ENCODE measurements at places on chromosomes 3 and 15.

DNA sequence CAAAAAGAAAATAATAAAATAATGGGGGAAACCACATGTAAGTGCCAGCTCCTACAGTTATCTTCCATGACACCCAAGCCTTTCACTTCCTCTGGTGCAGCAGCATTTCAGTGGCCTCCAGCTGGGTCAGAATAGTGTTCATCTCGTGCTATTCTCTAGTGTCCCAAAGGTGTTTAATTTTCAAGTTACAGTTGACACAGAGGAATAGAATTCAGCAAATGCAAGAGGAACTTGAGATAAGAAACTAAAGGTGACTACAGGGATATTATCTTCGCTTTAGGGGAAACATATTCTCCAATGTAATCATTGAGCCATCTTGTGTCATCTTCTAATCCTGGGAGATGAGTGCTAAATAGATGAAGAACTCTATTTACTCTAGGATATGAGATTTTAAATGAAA, 212.8 kb downstream of the EPHA3 start:
- DNase-seq, result no peak

DNA sequence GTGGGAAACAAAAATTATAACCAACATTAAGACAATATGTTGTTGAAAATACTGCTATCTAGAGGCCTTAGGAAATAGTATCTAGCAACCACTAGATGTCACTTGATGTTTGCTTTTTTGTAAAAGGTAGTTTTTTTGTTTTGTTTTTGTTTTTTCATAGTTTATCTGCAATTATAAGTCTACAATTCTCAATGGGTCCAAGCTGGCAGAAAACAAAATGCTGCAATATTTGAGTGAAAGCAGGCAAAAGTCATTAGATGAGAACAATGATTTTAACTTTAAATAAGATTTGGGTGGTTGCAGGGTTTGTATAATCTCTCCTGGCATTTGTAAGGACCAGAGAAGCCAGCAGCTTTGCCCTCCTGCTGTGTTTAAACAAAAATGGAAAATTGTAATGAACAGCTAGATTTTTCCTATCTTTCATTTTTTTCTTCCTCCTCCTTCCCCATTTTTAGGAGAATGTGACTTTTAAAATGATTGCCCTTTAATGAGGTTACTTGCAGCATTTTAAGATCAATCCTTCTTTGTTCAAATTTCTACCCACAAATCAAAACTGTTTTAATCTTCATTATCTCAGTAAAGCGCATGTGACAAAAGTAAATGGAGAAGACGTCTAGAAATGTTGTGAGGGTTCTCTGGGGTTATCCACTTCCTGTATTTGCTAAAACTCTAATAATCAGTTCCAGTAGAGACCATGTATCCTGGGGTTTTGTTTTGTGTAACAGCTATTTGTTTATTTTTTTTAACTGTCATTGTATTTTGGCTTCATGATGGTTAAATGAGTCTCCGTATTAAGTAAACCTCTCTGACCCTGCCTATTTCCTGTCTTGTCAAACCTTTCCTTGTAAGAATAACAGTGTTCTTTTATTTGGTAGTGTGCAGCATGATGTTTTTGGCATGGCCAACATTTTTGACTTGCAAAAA, 27.3 kb downstream of the DUT start:
- DNase-seq, result peak; percentile 23

DNA sequence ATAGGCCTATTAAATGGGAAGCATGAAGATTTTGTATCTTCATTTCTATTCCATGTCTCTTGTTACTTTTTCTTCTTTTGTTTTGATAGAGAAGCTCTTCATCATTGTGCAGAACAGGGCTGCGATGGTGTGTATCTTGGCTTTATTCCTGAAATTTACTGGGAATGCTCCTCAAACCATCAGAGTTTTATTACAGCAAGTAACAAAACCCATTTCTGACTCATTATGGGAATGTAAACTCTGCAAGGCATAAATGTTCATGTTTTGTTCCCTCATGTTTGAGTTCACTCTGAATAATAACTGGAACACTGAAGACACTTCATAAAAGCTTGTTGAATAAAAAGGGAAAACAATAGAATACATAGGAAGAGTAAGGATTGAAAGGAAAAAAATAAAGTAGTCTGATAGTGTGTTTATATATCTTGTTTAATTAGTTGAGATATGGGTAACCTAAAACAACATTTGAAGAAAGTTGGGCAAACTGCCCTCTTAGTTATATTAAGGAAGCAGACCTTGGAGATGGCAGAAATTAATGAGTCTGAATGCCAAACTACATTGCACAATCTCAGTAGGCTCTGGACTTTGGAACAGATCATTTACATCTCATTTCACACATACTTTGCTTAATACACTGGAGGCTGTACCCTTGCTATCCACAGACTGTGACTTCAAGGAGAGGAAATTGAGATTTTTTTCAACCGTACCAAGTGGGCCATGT, 521.5 kb downstream of the GRM7 start:
- no peak for DNase-seq

GRCh38 chr3:193039058-193039457, 121.4 kb upstream of the MB21D2 start:
- DNase-seq, result no peak

GRCh38 chr3:73447111-73447510, 177.6 kb downstream of the PDZRN3 start:
- DNase-seq, result no peak

DNA sequence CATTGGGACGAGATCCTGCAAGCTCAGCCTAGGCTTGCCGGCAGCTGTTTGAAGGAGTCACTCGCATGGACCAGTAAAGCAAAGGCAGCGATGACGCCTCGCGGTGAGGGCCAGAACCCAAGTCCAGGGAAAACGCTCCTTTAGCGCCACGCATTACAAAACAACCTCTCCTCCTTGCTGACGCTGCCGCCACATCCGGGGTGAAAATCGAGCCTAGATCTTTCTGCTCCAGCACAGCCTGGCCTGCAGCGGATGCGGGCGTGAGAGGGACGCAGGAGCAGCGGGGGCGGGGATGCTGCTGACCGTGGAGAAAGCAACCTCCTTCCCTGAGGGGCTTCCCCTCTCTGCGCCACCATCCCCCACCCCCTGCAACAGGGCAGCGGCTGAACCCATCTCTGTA, 46.7 kb downstream of the CASR start:
- DNase-seq, result no peak

- DNase-seq, result no peak
Observed at GRCh38 chr3:124322966-124323365, 331.0 kb upstream of the ROPN1 start.

- no peak for DNase-seq
Observed at GRCh38 chr15:74892313-74892712, 2.5 kb downstream of the MPI start.

- no peak for DNase-seq
Observed at GRCh38 chr3:184954251-184954650, 142.3 kb downstream of the VPS8 start.

- no peak for DNase-seq
Observed at GRCh38 chr15:67127331-67127664, 61.9 kb downstream of the SMAD3 start.

DNA sequence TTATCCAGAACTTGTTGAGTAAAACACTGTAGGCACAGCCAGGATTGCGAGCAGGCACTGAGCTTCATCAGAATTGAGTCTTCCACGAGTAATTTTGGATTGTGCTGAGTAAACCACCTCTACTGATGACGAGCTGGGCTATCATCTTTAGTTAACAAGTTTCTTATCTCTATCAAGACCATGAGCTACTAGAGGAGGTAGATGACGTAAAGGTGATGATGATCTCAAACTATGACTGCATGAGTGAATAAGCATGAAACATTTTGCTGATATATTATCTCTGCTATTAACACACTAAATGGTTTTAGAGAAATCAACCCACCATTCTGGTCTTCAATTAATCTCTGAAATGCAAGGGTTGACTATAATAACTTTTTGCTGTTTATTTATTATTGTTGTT, 506.0 kb downstream of the GBE1 start:
- DNase-seq, result no peak

- DNase-seq, result no peak
Observed at GRCh38 chr15:78979456-78980320, 34.8 kb upstream of the CTSH start.

GRCh38 chr3:114499976-114500375, 206.1 kb downstream of the TIGIT start:
- DNase-seq, result no peak

DNA sequence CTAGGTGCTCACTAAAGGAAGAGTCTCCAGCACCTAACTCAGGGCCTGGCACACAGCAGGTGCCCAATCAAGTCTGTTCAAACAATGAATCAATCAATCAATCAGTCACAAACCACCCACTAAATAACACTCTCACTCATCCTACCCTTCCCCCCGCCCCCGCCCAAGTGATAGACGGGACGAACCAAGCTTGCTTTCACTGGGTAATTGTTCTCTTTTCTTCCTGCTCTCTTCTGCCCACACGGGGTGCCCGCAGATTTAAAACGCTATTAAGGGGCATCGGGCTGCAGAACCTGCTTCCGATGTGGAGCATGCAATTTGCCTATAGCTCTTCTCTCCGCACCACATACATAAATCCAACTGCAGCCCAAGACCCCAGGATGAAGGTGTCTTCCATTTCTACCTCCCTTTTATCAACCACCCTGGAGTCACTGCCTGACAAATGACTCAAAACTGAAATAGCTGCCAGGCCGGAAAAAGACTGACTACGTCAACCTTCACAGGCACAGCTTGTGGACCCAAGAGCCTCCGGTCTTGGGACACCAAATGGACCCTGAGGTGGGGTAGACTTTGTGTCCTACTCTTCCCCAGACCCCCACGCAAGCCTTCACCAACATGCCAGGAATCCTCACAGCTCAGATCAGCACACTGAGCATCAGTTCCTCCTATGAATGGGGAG, 1.7 kb downstream of the KLHL25 start:
- DNase-seq, result no peak

GRCh38 chr3:71912839-71913495, 128.0 kb upstream of the PROK2 start:
- DNase-seq, result no peak

- DNase-seq, result no peak
Observed at GRCh38 chr15:69215314-69216035, 55.0 kb downstream of the GLCE start.

- DNase-seq, result peak; percentile 36
Observed at GRCh38 chr3:185176750-185177359, 24.0 kb upstream of the C3orf70 start.

GRCh38 chr15:90845201-90845949, 23.0 kb upstream of the FURIN start:
- DNase-seq, result no peak

GRCh38 chr3:51394541-51394940, 3.5 kb downstream of the RBM15B start:
- DNase-seq, result no peak

- DNase-seq, result no peak
Observed at GRCh38 chr3:64559588-64559987, 128.2 kb downstream of the ADAMTS9 start.

DNA sequence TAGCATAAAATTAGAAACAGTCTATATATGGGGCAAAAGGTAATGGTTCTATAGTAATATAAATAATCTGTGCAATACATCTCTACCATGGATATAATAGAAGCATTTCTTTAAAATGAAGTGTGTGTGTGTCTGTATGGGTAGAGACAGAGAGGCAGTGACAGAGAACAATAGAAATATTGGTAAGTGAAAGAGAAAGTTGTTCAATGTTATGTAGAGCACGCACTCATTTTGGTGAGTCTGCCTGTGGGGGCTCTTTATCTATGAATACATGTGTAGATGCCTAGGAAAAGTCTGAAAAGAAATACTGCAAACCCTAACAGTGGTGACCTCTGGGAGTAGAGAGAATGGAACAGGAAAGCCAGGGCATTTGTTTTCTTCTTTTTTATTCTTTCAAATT, 182.6 kb downstream of the STAC start:
- DNase-seq, result no peak

DNA sequence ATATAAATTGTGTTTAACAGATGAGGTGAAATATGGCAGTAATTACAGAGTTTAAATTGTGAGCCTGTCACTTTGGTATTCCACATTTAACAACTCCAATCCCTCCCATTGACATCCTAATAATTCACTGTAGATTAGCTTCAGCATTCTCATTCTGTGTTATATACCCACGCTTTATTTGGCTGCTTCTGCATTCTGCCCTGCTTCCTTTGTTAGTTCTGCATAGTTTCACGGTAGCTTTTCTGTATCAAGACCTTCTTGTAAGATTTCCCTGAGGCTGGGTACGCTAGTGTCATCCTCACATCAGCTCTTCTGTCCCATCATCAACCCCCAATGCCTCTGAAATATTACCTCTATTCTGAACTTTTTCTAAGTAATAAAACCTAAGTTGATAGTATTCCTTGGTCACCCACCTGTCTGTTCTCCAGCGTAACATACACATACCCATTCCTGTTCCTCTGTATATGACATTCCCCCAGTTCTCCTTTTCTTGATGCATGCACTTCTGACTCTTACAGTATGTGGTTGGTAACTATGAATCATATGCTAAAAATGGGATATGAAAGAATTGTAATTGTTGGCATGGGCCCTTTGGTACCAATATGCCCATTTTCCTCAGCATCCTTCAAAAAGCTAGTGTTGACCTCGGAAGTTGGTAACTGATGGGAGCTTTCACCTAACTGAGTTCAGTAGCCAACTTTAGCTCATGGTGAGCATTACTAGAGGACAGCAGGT, 171.2 kb downstream of the KLHL25 start:
- no peak for DNase-seq

GRCh38 chr3:186456731-186457191, 87.4 kb downstream of the CRYGS start:
- DNase-seq, result no peak

DNA sequence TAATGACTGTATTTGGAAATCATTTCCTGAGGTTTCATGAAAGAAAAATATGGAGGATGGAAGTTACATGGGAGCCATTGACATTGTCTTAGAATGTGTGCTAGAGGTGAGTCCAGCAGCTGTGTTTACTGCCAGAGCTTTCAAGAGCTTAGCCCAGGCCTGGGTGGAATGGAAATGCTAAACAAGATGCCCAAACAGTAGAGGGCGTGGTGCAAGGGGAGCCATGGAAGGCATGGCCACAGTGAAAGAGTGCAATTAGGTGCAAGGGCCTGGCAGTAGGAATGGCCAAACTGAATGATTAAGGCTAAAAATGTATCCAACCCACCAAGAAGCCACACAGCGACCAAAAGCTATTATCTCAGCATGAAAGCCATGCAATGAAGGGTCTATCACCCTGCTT, 257.7 kb upstream of the NR2F2 start:
- DNase-seq, result no peak

DNA sequence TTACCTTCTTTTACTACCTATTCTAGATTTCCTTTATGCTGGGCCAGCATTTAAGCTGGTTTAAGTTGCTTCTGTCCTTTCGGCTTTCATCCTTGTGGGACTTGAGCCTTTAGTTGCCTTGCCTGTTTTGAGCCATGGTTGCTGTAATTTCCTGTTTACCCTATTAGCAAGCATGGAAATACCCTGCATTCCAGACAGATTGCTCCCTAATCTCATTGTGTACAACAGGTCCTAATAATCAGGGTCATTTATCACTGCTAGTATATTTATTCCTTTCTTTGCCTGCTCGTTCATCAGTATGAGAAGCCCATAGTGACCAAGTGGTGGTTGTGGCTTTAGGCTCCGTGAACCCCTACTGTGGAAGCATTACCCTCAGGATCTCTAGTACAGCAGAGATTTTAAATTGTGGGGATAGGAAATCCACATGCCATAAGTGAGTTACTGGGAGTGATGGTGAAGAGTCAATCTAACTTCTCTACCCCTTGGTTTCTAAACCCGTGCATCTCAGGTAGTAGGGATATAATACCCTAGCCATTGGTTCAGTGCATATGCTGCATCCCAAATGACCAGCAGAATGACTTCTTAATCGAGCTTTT, 31.9 kb downstream of the NCK1 start:
- DNase-seq, result no peak

GRCh38 chr3:15458212-15458780, 30.9 kb downstream of the EAF1 start:
- no peak for DNase-seq

- no peak for DNase-seq
Observed at GRCh38 chr15:57354436-57355123, 21.7 kb upstream of the CGNL1 start.

Data from right renal cortex interstitium (tissue), 3 donors.